AG09309 (cell line): ENCODE measurements at places on chromosomes 6 and 20.
A peak's percentile ranks its signal among the peaks of the same experiment; 100 is the strongest.

GRCh38 chr6:129146902-129147301 is 264.0 kb downstream of the LAMA2 start:
- no peak for DNase-seq

GRCh38 chr6:154981079-154981870 is 13.8 kb upstream of the TIAM2 start:
- DNase-seq = no peak

- no peak for DNase-seq
Observed at GRCh38 chr6:35406711-35407485, 45.2 kb upstream of the FANCE start.

DNA sequence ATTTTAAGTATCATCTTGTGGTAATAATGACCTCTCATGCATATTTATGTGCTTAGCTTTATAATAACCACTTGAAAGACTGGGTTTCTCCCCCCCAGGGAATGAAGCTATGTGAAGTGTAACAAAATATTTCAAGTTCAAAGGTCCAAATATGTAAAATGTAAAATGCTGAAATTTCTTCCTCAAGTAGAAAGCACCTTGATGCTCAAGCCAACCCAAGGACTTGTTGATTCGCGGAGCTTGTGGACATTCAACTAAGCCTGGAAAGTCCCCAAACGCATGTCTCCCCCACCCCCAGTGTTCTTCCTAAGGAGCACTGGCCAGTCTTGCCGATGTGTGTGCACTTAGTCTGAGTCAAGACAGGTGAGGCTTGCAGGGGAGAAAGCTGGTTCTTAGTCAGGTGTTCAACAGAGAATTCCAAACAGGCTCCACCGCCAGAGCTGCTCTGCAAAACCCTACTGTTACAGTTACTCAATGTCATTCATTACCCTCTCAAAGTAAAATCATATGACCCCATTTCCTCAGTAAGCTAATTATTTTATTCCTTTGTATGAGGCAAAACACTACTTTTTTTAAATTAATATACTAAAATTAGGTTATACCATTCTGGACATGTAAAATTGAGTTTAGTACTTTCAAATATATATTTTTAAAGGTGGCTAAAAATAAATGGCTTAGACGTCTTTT is 46.9 kb upstream of the QKI start:
- DNase-seq = no peak

- DNase-seq = no peak
Observed at GRCh38 chr20:48455651-48456365, 372.0 kb downstream of the PREX1 start.

DNA sequence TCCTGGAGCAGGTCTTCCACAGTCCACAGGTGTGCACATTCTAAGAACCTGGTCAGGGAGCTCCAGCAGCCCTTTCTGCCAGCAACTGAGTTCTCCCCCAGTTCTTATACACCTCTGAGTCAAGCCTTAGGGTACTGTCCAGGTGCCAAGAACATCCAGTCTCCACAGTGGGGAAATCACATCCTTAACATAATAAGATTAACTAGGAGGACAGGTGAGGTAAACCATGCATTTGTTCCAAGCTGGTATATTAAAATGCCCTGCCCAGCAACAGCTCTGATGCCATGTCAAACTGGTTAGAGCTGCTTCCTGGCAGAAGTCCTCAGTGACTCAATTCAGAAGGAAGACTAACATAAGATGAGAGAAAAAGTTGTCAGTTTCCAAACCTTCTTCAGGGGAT is 303.9 kb upstream of the SGK1 start:
- no peak for DNase-seq

- no peak for DNase-seq
Observed at GRCh38 chr6:148599967-148600426, 146.8 kb upstream of the UST start.

GRCh38 chr6:106141441-106142237 is 55.5 kb downstream of the PRDM1 start:
- no peak for DNase-seq

- no peak for DNase-seq
Observed at GRCh38 chr20:49762940-49763766, 49.5 kb upstream of the B4GALT5 start.

- DNase-seq = no peak
Observed at GRCh38 chr20:37137547-37137946, 41.6 kb upstream of the RPN2 start.

- DNase-seq = no peak
Observed at GRCh38 chr20:32822225-32822624, 2.5 kb downstream of the MAPRE1 start.

GRCh38 chr6:116783852-116784251 is 18.3 kb upstream of the FAM162B start:
- DNase-seq = no peak

DNA sequence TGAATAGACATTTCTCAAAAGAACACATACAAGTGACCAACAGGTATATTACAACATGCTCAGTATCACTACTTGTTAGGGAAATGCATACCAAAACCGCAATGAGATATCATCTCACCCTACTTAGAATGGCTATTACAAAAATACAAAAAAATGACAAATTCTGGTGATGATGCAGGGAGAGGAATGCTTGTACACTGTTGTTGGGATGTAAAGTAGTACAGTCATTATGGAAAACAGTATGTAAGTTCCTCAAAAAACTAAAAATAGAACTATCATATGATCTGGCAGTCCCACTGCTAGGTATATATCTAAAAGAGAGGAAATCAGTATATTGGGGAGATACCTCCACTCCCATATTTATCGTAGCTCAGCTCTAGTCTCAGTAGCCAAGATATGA is 10.9 kb upstream of the SLC17A5 start:
- no peak for DNase-seq

GRCh38 chr20:53337390-53338101 is 256.1 kb downstream of the ZNF217 start:
- no peak for DNase-seq

DNA sequence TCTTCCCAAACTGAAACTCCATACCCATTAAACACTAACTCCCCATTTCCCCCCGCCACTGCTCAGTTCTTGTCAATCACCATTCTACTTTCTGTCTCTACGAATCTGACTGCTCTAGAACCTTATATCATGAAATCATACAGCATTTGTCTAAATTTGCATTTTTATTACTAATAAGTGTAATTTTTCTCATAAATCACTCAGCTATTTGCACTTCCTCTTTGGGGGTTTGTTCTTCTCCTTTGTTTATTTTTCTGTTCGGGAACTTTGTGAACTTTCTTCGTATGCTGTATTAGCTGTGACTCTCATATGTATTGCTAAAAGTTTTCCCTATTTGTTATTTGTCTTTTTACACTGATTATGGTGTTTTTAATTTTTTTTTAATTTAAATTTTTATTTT is 152.2 kb downstream of the SLC16A10 start:
- no peak for DNase-seq

DNA sequence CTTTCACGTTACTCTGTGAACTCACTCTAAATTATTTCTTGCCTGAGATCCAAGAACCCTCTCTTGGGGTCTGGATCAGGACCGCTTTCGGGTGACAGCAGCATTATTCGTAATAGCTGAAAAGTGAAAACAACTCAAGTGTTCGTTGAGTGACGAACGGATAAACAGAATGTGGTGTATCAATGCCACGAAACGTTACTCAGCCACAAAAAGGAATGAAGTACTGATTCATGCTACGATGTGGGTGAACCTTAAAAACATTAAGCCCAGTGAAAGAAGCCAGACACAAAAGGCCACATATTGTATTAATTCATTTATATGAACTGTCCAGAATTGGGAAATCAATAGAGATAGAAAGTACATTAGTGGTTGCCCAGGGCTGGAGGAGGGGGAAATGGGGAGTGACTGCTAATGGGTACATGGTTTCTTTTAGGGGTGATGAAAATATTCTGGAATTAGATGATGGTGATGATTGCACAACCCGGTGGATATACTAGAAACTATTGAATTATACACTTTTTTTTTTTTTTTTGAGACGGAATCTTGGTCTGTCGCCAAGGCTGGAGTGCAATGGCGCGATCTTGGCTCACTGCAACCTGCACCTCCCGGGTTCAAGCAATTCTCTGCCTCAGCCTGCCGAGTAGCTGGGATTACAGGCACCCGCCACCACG is 8.4 kb downstream of the PTGIS start:
- DNase-seq = peak; percentile 97

DNA sequence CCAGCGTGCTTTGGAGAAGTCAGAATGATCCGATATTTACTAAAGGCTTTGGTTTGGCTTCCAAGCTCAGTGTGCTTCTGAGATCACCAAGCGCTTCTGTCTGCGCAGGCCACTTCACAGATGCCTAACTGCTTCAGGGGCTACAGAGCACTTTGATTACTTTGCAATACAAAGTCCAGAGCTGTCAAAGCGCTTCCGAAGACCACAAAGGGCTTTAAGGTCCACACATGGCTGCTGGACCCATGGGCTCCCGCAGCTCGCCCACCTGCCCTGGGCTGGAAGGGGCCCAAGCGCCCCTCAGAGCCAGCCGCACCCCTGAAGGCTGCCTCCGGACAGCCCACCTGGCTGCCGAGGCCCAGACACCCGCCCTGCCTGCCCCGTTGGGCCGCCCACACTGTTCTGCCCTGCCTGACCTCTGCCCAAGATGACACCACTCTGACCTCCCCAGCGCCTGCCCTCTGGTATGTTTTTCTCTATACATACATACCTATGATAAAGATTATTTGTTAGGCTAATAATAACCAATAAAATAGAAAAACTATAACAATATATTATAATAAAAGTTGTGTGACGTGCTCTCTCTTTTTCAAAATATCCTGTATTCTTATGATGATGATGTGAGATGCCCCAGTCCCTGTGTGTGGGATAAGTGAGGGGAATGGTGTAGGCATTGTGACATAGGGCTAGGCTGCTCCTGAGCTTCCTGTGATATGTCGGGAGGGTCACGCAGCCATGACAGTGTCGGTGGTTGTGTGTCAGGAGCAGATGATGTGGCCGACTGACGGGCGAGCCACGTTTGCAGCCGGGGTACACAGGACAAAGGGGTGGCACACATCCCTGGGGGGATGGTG is 22.6 kb downstream of the DYNLT1 start:
- DNase-seq = no peak

GRCh38 chr6:47655719-47656595 is 42.4 kb upstream of the ADGRF4 start:
- DNase-seq = no peak

- DNase-seq = no peak
Observed at GRCh38 chr6:136922685-136923006, 545 bp downstream of the SLC35D3 start.

DNA sequence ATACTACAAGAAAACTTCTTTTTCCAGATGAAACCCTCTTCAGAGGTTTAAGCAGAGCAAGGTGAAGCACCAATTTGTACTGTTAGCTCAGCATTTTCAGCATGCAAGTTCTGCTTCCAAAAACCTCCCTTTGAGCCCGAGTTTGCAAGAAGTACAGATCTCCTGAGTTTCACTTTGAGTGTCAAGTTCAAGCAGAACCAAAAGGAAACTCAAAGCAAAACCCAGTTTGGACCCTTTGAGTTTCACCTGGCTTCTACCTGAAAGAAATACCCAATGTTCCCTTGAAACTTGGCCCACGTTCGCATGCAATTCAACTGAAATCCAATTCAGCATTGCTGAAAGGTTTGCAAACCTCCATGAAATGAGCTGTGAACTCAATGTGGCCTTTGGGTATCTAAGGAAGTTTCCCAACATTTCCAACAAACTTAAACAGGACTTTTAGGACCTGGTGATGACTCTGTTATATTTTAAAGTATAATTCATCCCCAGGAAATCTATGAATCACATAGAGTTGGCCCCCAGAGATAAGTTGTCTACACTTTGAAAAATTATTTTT is 62.9 kb upstream of the HBS1L start:
- no peak for DNase-seq

DNA sequence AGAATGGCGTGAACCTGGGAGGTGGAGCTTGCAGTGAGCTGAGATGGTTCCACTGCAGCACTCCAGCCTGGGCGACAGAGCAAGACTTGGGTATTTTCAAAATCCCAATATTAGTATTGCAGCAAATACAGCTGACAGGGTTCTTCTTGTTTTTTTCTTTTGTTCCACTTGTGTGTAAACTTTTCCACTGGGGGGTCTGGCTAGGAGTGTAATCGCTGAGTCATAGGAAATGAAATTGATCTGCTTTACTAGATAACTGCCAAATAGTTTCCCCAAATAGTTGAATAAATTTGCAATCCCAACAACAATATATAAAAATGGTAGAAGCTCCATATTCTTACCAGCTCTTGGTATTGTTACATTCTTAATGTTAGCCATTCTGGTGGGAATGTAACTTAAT is 526.0 kb upstream of the SOX4 start:
- no peak for DNase-seq

DNA sequence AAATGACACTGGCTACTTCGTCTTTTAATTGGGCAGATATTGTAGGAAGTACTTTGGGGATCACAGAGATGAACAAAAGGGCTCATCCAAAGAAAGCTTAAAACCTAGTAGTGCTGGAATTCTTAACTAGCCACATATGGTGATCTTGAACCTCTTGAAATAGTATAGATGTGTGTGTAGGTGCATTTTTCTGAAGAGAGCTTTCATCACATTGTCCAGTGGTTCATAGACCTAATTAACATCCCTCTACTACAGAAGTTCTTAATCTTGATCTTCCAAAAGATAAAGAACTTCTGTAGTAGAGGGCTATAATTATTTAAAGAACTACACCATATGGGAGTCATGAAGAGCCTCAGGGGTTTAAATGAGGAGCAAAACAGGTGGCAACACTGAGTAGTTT is 2.3 kb upstream of the PRIM2 start:
- DNase-seq = no peak

DNA sequence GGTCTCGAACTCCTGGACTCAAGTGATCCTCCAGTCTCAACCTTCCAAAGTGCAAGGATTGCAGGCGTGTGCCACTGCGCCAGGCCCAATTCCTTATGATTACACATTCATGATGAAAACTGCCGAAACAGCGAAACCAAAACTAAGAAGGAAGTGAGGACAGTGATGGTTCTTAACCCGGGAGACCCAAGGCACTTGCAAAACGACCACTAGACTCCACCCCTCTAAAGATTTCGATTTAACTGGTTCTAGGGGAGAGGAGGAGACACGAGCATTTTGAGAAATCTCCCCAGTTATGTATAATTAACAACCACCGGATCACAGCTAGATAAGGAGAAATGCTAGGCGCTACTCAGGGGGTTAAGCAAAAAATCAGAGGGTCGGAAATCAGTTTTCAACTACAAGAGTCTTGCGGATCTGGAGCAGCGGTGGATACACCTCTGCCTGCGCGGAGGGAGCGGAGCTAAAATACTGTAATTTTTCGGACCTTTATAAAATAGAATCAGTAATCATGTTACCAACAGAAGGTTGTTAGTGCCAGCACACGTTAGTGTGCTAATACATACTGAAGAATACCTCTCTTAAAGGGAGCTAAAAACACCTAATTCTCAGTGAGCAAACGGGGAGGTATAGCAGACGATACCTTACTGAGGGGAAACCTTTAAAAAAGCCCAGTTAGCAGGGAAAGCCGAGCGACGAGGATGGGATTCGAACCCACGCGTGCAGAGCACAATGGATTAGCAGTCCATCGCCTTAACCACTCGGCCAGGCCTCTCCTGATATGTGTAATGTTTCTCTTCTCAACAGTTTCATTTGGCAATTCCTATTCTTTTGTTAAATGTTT is 60.0 kb upstream of the BTN3A2 start:
- no peak for DNase-seq

- DNase-seq = no peak
Observed at GRCh38 chr6:31308050-31308844, 36.4 kb upstream of the HLA-C start.
